ENCODE measurements at places on chromosomes 6 and 20.

- H3K4me3 ChIP-seq, result no peak overlapping the region
Observed at GRCh38 chr20:41734506-41734945, 116.3 kb upstream of the CHD6 start.

- H3K27ac ChIP-seq, result no peak overlapping the region
- DNase-seq, result peak; percentile 73
- H3K36me3 ChIP-seq, result no peaks in the 10 kb centered on the region
- no peak overlapping the region for H3K4me3 ChIP-seq
- H3K4me1 ChIP-seq, result no peaks in the 10 kb centered on the region
Observed at GRCh38 chr6:108541843-108542759, 18.6 kb upstream of the FOXO3 start.

DNA sequence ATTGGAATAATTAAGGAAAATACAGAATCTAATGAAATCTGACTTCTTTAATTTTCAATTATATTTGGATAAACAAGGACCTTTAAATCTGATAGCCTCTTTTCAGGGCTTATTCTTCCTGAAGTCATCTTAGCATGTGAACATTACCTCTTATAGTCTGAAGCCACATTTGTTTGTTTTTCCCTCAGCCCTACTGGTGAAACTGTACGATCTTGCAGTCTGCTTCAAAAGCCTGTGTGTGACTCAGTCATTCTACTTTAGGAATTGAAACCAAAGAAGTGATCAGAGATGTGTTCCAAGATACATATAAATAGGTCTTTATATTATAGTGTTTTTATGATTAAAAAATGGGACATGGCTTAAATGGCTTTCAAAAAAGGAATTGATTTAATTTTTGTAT is 67.5 kb downstream of the MACROD2 start:
- H3K27ac ChIP-seq, result no peak overlapping the region
- DNase-seq, result no peak
- no peaks in the 10 kb centered on the region for H3K36me3 ChIP-seq
- no peak overlapping the region for H3K4me3 ChIP-seq

DNA sequence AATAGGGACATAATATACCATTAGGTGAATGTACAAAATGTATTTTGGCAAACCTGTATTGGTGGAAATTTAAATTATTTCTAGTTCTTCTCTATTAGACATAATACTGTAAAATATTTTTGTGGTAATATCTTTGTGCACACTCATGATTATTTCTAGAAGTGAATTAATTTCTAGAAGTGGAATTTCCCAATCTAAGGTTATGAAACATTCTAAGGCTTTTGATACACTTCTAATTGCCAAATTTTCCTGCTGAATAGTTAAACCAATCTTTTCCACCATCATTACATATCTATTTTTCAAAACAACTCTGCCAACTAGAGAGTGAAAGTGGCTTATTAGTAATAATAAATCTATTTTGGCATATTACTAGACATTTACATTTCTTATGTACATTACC is 1.8 kb upstream of the CCND3 start:
- no peak overlapping the region for H3K4me3 ChIP-seq
- DNase-seq, result no peak
- H3K36me3 ChIP-seq, result no peaks in the 10 kb centered on the region
- H3K4me1 ChIP-seq, result peaks cover 26% of the 10 kb centered on the region

DNA sequence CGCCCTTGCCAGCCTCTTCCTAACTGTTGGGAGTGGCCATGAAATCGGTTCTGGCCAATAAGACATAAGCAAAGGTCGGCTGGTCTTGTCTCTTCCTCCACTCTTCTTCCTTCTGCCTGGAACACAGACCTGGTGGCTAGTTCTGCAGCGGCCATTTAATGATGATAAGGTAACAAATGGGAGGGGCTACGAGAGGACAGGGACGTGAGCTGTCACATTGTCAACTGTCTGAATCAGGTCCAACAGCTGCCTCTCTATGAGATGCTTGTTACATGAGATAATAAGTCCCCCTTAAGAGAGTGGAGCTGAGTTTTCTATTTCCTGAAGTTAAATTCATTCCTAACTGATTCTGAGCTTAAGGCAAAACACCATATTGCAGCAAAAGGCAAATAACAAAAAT is 12.5 kb upstream of the TMEM242 start:
- no peaks in the 10 kb centered on the region for H3K36me3 ChIP-seq
- H3K27ac ChIP-seq, result no peak overlapping the region
- no peak for DNase-seq
- no peak overlapping the region for H3K4me3 ChIP-seq
- H3K4me1 ChIP-seq, result no peaks in the 10 kb centered on the region
- H3K27me3 ChIP-seq, result peaks cover 2% of the 10 kb centered on the region

- no peak for DNase-seq
- H3K27me3 ChIP-seq, result no peaks in the 10 kb centered on the region
- no peaks in the 10 kb centered on the region for H3K4me1 ChIP-seq
- H3K27ac ChIP-seq, result no peak overlapping the region
- H3K36me3 ChIP-seq, result no peaks in the 10 kb centered on the region
Observed at GRCh38 chr6:3031857-3032640, 32.4 kb downstream of the NQO2 start.

DNA sequence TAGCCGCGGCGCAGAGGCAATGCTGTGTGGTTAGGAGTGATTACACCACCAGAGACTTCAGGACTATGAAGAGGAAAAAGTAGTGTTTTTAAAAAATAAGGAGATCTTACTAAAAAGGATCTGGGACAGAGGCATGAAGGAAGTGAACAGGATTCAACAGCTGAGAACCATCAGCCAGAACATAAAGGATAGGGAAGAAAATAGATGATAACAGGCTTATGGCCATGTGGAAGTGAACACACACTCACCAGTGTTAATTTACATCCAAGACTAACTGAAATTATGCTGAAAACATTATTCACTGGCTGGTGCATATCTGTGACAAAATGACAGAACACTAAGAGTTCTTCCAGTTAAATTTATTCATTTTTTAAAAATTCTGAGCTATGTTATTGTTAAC is 47.5 kb upstream of the BCLAF1 start:
- H3K36me3 ChIP-seq, result no peaks in the 10 kb centered on the region
- no peak for DNase-seq
- no peak overlapping the region for H3K4me3 ChIP-seq

GRCh38 chr6:108804956-108805355 is 43.3 kb upstream of the ARMC2 start:
- no peaks in the 10 kb centered on the region for H3K4me1 ChIP-seq
- no peak overlapping the region for H3K27ac ChIP-seq
- H3K36me3 ChIP-seq, result no peaks in the 10 kb centered on the region
- no peaks in the 10 kb centered on the region for H3K27me3 ChIP-seq
- no peak for DNase-seq
- H3K4me3 ChIP-seq, result no peak overlapping the region

- no peak overlapping the region for H3K4me3 ChIP-seq
- DNase-seq, result no peak
- no peak overlapping the region for H3K27ac ChIP-seq
- peaks cover 44% of the 10 kb centered on the region for H3K27me3 ChIP-seq
Observed at GRCh38 chr6:397056-397455, 5.5 kb downstream of the IRF4 start.

GRCh38 chr6:163356324-163356723 is 58.2 kb upstream of the QKI start:
- no peak overlapping the region for H3K4me3 ChIP-seq
- no peak overlapping the region for H3K27ac ChIP-seq
- no peak for DNase-seq
- H3K36me3 ChIP-seq, result no peaks in the 10 kb centered on the region
- no peaks in the 10 kb centered on the region for H3K4me1 ChIP-seq
- no peaks in the 10 kb centered on the region for H3K27me3 ChIP-seq

- no peak overlapping the region for H3K4me3 ChIP-seq
- H3K27ac ChIP-seq, result peak overlapping the region; percentile 59
- no peaks in the 10 kb centered on the region for H3K4me1 ChIP-seq
- H3K27me3 ChIP-seq, result no peaks in the 10 kb centered on the region
Observed at GRCh38 chr6:135939208-135939591, 87.7 kb downstream of the PDE7B start.

DNA sequence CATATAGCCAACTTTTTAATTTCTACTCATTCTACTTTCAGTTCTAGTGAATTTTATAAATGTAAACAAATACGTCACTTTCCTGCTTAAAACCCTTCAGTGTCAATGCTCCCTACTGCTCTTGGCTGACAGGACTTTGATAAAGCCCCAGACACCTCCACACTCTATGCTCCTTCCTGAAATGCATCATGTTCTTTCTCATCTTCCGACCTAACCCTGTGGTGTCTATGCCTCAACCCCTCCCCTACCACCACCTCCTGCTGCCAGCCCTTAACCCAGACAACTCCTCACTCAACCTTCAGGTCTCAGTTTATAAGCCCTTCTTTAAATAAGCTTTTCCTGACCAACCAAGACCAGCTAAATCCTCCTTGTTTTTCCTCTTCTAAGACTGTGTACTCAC is 19.1 kb downstream of the TLDC2 start:
- no peak overlapping the region for H3K4me3 ChIP-seq
- H3K36me3 ChIP-seq, result no peaks in the 10 kb centered on the region
- no peak overlapping the region for H3K27ac ChIP-seq
- no peaks in the 10 kb centered on the region for H3K4me1 ChIP-seq
- no peak for DNase-seq

GRCh38 chr6:47206626-47207025 is 103.1 kb downstream of the TNFRSF21 start:
- no peaks in the 10 kb centered on the region for H3K27me3 ChIP-seq
- no peak overlapping the region for H3K27ac ChIP-seq
- H3K36me3 ChIP-seq, result no peaks in the 10 kb centered on the region
- H3K4me3 ChIP-seq, result no peak overlapping the region
- no peak for DNase-seq

DNA sequence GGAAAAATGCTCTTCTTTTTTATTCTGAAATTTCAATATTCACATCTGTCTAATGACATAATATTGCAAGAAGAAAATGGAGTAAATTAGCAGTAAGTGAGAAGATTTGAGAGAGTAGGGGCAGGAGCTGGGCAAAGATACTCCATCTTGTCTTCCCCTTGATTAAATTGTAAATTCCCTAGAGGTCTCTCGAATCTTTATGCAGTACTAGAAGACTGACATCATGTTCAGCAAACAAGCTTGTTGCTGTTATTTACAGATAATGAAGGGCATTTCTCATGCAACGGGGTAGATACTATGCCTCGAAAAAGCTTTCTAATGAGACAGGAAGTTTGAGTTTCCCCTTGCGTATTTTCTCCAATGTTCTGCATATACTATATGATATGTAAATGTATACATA is 306.9 kb upstream of the PTCHD4 start:
- no peak overlapping the region for H3K27ac ChIP-seq
- no peaks in the 10 kb centered on the region for H3K4me1 ChIP-seq
- no peaks in the 10 kb centered on the region for H3K36me3 ChIP-seq
- no peak overlapping the region for H3K4me3 ChIP-seq

DNA sequence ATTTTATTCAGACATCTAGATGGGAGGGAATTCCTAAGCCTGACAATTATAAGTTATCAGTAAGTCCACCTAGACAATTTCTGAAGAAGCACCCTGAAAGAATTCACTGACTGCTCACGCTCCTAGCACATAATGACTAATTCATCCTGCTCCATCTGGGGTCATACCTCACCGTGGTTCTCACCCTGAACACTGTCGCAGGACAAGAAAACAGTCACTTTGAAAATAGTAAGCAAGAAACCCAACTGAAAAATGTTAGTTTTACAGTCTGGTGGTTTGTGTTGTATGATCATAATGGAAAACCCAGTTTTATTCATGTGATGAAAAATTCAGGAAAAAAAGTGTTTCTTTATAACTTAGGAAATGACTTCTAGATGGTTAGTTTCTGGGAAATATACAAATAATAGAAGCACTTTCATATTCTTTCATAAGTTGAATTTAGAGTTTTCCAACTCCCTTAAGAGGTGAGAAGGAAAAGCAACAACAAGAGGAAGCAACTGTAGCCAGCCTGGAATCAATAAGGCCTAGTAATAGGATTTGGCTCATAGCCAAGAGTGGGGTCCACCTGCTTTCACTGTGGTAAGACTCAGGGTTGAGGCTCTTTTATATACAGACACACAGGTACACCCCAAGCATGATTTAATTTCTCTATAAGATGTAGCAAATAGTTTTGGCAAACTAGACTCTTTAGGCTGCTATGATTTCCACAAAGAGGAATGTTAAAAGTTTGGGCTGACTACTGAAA is 94.1 kb downstream of the HIVEP2 start:
- no peaks in the 10 kb centered on the region for H3K4me1 ChIP-seq
- peak overlapping the region; percentile 51 for H3K27ac ChIP-seq
- no peak for DNase-seq
- no peaks in the 10 kb centered on the region for H3K27me3 ChIP-seq
- no peaks in the 10 kb centered on the region for H3K36me3 ChIP-seq

DNA sequence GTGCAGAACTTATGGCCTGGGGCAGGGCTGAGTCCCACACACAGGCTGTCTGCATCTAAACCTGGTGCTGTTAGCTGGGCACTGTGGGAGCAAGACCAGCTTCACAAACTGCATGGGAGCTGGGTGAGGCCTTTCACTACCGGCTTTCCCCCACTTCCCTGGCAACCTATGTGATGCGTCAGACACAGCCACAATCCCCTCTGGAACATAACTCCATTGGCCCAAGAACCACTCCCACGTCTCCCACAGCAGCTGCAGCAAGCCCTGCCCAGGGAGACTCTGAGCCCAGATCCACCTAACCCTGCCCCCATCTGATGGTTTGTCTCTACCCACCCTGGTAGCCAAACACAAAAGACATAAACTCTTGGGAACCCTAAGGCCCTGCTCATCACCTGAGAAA is 9.3 kb downstream of the WDR27 start:
- no peaks in the 10 kb centered on the region for H3K27me3 ChIP-seq
- no peak for DNase-seq
- H3K4me1 ChIP-seq, result no peaks in the 10 kb centered on the region
- no peak overlapping the region for H3K27ac ChIP-seq

- H3K27ac ChIP-seq, result peak overlapping the region; percentile 58
- H3K27me3 ChIP-seq, result no peaks in the 10 kb centered on the region
- no peaks in the 10 kb centered on the region for H3K4me1 ChIP-seq
- H3K4me3 ChIP-seq, result no peak overlapping the region
- no peak for DNase-seq
Observed at GRCh38 chr6:150176152-150176551, 33.3 kb downstream of the PPP1R14C start.

- no peak for DNase-seq
- H3K27ac ChIP-seq, result no peak overlapping the region
- H3K4me1 ChIP-seq, result no peaks in the 10 kb centered on the region
- H3K4me3 ChIP-seq, result no peak overlapping the region
- no peaks in the 10 kb centered on the region for H3K36me3 ChIP-seq
Observed at GRCh38 chr6:47118611-47119010, 76.5 kb upstream of the ADGRF1 start.

GRCh38 chr6:28988536-28989311 is 16.4 kb downstream of the ZNF311 start:
- no peak overlapping the region for H3K27ac ChIP-seq
- peaks cover 2% of the 10 kb centered on the region for H3K27me3 ChIP-seq
- no peaks in the 10 kb centered on the region for H3K4me1 ChIP-seq

DNA sequence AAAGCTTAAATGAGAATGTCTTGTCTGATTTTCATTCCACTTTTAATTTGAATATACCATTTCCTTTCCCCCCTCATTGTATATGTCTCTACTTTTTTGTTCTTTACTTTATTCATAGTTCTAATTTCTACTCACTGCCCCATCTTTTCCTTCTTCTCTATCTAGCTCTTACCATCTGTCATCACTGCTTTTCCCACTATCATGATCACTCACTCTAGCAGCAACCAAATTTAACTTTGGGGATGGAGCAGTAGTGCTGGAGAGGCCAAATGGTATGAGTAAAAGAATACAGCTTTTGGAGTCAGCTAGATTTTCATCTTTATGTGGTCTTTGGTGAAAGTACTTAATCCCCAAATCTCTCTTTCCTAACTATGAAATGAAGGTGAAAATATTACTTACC is 25.5 kb downstream of the QKI start:
- H3K4me1 ChIP-seq, result peaks cover 10% of the 10 kb centered on the region
- H3K36me3 ChIP-seq, result no peaks in the 10 kb centered on the region
- no peak for DNase-seq
- no peaks in the 10 kb centered on the region for H3K27me3 ChIP-seq
- H3K27ac ChIP-seq, result no peak overlapping the region
